Activated CD4-positive, alpha-beta T cell treated with anti-CD3 and anti-CD28 coated beads, Interleukin-2, amount 10 ng/mL, durations not matched to agents 7 days and 5 days (primary cell): ENCODE measurements at places on chromosomes 12 and 14. TPM values are rescaled to one million over a fixed set of nuclear protein-coding genes. Genes with fewer than 3 reads are reported as not detected.

DNA sequence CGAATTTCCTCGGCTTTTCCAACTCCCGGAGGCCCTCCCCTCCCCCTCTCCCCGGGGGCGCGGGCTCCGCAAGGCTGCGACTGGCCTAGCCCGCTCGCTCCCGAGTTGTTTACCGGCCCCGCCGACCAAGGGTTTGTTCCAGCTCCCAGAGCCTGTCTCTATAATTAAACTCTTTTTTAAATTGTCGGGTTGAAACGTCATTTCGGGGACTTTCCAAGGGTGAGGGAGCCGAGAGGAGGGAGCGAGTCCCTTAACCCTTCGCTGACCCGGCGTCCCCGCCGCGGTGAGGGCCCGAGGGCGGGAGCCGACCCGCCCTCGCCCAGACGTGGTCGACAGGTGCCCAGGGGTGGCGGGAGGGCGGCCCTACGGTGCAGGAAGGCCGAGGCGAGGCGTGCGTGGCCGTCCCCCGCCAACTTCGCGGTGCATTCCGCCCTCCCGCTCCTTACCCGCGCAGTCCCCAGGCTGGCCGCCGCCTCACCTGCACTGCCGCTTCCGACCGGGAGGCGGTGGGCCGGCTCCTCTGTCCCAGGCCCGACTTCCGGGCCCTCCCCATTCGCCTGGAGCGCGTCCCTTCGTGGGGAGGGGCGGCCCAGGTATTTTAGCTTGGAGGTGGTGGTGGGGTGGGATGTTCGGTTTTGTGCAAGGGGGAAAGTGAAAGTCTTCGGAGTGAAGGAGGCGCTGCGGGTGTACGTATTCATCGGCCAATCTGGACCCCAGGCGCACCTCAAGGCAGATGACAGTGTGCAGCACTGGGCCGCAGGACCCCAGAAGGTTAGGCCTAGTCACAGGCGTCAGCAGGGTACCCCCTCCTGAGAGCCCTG, 2.9 kb upstream of the ZFP36L1 start:
- DNase-seq: peak; percentile 84

Gene TBC1D30
- total RNA-seq: 0.20 TPM

DNA sequence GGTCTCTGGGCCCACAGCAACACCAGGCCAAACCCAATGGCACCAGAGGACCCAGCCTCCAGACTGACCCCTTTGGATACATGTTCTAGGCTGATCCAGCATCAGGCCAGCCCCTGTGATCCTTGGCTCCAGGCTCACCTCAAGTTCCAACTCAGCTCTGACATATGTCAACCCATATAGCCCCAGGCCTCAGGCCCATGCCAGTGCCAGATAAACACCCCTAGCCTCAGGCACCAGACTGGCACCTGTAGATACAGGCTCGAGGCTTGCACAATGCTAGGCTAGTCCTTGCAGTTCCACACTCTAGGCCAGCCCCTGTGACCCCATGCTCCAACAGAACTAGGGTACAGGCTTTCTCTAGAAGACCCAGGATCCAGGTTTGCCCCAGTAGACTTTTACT, 287.5 kb downstream of the KCNC2 start:
- no peak for DNase-seq

GRCh38 chr14:95375539-95376109, 55.9 kb upstream of the CLMN start:
- no peak for DNase-seq

Gene CLEC9A
- not detected for total RNA-seq

DNA sequence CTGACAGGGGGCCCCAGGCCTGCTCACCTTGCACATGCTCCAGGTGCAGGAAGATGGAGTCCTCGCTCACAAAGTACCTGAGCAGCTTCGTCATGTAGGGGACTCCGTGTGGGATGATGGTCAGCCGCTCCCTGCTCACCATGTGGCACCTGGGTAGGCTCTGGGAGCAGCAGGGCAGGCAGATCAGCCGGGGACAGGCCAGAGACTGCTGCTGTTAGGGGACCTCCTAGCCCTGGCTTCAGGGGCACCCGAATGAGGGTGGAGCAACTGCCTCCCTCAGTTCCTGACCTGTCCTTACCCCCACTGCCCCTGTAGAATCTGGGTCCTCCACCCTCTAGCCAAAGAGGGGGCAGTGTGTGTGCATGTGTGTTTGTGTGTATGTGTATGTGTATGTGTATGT, 11.8 kb downstream of the RPS6KL1 start:
- no peak for DNase-seq

DNA sequence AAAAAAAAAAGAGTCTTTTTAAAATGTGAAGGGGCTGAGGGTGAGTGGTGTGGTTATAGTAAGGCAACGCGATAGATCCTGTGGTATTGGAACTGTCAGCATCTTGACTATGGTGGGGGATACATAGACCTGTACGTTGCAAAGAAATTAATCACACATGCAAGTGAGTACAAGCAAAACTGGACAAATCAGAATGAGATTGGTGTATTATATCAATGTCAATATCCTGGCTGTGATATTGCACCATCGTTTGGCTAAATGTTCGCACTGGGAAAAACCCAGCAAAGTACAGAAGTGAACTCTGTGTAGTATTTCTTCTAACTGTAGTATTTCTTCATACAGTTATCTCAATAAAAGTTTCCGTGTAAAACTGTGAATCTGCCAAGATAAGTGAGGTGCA, 67.9 kb downstream of the GCH1 start:
- DNase-seq: no peak

Gene ST8SIA1
- 0.62 TPM for total RNA-seq
